ENCODE measurements at places on chromosomes 5 and 9.

DNA sequence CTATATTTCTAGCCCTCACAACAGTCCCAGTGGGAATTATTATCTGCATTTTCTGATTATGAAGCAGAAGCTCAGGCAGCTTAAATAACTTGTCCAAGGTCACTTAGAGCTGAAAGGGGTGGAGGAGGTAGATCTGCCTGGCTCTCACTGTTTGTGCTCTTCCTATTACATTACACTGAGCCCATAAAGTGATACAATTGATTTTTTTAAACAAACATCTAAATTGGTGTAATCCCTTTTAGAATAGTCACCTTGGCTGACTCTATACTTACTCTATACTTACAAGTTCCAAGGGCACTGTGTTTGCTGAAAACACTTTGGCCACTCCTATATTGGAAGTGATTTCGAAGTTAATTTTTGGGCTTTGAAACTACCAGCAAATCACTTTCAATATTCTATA lies 144.7 kb downstream of the APBA1 start:
- no peaks in the 10 kb centered on the region for H3K27me3 ChIP-seq
- H3K27ac ChIP-seq: no peak overlapping the region
- H3K4me3 ChIP-seq: no peak overlapping the region
- no peaks in the 10 kb centered on the region for H3K4me1 ChIP-seq

DNA sequence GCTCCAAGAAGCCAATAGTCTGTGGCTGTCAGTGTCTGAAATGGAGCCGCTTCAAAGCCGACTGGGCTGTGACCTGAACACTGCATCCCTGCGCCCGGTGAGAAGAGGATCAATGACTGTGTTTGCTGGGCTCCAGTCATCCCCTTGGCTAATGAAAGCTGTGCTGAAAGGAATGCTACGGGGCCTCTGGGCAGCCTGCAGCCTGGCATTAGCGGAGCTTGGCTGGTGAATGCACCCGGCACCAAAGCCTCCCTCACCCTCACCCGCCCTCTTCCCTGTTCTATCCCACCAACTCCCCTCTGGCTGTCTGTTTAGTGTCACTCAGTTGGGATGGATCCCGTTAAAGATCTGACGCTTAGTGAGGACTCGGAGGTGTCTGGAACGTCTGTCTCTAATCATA lies 355.3 kb downstream of the BNC2 start:
- no peak for DNase-seq
- H3K4me3 ChIP-seq: no peak overlapping the region

DNA sequence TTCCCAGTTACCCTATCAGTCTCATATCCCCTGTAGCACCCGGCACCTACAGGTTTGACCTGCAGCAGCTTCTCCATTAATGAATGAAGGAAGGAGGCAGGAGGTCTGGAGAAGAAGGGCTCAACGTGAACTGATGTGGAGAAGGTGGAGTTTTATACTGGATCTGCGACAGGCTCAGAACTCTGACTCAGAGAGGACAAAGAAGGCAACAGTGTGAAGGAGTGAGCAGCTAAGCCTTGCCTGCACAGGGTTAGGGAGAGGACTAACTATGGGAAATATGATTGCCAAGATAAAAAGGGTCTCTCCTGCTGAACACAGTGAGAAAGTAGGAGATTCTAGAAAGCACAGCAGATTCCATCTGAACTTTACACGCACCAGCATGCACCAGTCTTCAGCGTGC lies 23.6 kb downstream of the RASEF start:
- no peak for DNase-seq
- H3K4me1 ChIP-seq: no peaks in the 10 kb centered on the region
- H3K27ac ChIP-seq: no peak overlapping the region
- H3K4me3 ChIP-seq: no peak overlapping the region
- no peaks in the 10 kb centered on the region for H3K36me3 ChIP-seq

DNA sequence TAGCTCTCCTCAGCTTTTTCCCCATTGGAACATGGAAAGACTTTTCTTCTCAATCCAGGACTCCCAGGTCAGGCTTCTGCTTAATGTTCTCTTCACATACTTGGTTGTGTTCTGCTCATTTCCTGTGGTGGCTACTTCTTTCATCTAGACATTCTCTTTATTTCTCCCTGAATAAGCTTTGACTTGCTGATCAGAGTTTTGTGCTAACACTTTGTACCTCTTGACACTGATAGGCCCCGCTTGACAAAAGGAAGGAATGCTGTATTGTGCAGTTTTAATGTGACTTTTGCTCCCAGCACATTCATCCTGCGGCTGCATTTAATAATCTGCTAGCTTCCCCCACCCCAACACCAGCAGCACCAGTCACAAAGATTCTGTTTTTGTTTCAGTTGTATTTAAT lies 90.9 kb upstream of the MINAR2 start:
- DNase-seq: no peak
- no peaks in the 10 kb centered on the region for H3K27me3 ChIP-seq
- H3K36me3 ChIP-seq: no peaks in the 10 kb centered on the region
- H3K4me1 ChIP-seq: no peaks in the 10 kb centered on the region
- H3K4me3 ChIP-seq: no peak overlapping the region
- H3K27ac ChIP-seq: no peak overlapping the region

DNA sequence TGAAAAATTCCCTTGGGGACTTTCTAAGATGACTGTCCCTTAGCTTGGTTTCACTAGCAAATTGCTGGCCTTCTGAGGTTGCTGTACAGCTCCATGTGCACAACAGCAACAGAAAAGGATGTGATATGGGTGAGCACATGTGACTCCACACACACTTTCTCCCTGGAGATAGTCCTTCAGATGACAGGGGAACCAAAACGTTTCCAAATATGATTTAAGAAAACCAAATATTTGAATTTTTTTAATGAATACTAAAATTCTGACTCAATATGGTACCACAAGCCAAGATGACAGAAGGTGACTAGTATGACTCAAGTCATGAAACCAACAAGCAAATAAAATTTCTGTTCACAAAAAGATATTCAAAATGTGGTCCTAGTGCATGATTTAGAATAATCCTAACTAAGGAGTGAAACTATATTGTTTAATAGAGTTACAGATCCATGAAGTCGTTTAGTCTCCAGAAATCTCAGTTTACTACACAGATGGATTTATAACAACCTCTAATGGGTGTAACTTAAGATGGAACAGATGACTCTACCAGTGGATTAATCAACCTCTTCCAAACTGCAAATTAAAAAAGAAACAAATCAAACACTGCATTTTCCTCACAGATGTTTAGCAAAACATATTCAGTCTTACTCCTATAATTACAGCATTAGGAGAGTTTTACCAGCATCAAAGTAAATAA lies 144.8 kb upstream of the PIK3R1 start:
- no peak overlapping the region for H3K27ac ChIP-seq
- no peaks in the 10 kb centered on the region for H3K27me3 ChIP-seq
- no peaks in the 10 kb centered on the region for H3K4me1 ChIP-seq
- no peak for DNase-seq
- H3K4me3 ChIP-seq: no peak overlapping the region

- no peaks in the 10 kb centered on the region for H3K4me1 ChIP-seq
- DNase-seq: no peak
- no peak overlapping the region for H3K27ac ChIP-seq
- no peaks in the 10 kb centered on the region for H3K27me3 ChIP-seq
- no peaks in the 10 kb centered on the region for H3K36me3 ChIP-seq
- no peak overlapping the region for H3K4me3 ChIP-seq
Observed at GRCh38 chr5:44535621-44536020, 146.4 kb upstream of the FGF10 start.

- H3K4me1 ChIP-seq: no peaks in the 10 kb centered on the region
- DNase-seq: no peak
- H3K36me3 ChIP-seq: no peaks in the 10 kb centered on the region
- H3K27me3 ChIP-seq: peaks cover 2% of the 10 kb centered on the region
- H3K4me3 ChIP-seq: no peak overlapping the region
- no peak overlapping the region for H3K27ac ChIP-seq
Observed at GRCh38 chr5:6568889-6569288, 64.0 kb downstream of the NSUN2 start.

DNA sequence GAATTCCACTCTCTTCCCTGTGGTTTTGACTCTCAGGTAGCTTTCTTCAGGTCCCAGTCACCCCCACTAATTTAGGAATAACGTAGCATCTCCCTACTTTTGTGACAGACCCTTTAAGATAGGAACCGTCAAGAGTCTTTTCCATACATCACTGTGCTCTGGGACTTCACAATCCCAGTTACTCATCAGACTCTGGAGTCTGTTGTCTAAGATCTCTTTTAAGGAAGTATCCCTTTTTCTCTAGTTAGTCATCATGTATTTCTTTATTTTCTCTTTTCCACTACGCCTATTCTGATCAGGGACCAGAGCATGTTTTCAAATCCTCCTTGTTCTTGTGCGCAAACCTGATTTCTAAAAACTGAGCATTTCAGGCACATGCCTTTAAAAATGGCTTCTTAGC lies 143.0 kb downstream of the GOLPH3 start:
- H3K27ac ChIP-seq: no peak overlapping the region
- no peak overlapping the region for H3K4me3 ChIP-seq
- no peaks in the 10 kb centered on the region for H3K36me3 ChIP-seq
- H3K4me1 ChIP-seq: no peaks in the 10 kb centered on the region
- H3K27me3 ChIP-seq: no peaks in the 10 kb centered on the region
- no peak for DNase-seq

GRCh38 chr9:117945286-117945685 lies 241.1 kb downstream of the TLR4 start:
- H3K36me3 ChIP-seq: no peaks in the 10 kb centered on the region
- H3K4me3 ChIP-seq: no peak overlapping the region
- no peaks in the 10 kb centered on the region for H3K27me3 ChIP-seq
- no peaks in the 10 kb centered on the region for H3K4me1 ChIP-seq
- DNase-seq: no peak

- no peak overlapping the region for H3K4me3 ChIP-seq
- no peak for DNase-seq
- no peaks in the 10 kb centered on the region for H3K27me3 ChIP-seq
- H3K27ac ChIP-seq: no peak overlapping the region
- H3K36me3 ChIP-seq: no peaks in the 10 kb centered on the region
- no peaks in the 10 kb centered on the region for H3K4me1 ChIP-seq
Observed at GRCh38 chr9:121909111-121909510, 184.0 kb downstream of the TTLL11 start.

- no peaks in the 10 kb centered on the region for H3K27me3 ChIP-seq
- H3K4me1 ChIP-seq: no peaks in the 10 kb centered on the region
- no peak overlapping the region for H3K27ac ChIP-seq
- no peaks in the 10 kb centered on the region for H3K36me3 ChIP-seq
Observed at GRCh38 chr9:19689328-19690101, 99.3 kb downstream of the SLC24A2 start.

DNA sequence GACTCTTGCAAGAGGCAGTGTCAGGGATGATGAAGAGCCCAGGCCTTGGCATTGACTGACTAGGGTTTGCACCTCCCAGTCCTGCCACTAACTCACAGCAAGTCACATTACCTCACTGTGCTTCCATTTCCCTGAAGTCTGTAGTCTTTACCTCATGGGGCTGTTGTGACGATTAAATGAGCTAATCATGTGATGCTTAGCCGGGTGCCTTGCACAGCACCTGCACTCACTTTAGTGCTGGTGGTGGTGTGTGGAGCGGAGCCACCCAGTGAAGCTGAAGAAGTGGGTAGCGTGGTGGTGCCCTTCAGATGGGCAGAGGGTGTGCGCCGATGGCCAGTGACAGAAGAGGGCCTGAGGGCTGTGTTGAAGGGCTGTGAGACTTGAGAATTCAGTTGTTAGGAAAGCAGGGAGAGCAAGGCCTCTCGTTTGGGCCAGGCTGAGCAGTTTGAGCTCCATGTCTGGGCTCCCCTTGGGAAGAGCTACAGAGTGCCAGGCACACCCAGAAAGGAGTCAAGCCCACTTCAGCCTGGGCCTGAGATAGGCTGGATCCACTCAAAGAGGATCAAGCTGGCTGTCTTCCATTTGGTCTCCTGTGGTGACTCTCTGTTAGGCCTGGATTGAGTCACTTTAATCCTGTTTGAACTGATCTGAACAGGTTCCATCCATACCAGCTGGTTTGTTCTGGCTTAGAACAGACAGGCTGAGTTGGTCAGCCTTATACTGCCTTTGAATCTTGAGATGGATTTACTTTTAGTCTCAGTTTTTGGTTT lies 42.5 kb downstream of the RALGPS1 start:
- H3K27ac ChIP-seq: peak overlapping the region; percentile 9
- peaks cover 27% of the 10 kb centered on the region for H3K4me1 ChIP-seq
- no peak for DNase-seq
- no peaks in the 10 kb centered on the region for H3K36me3 ChIP-seq
- no peaks in the 10 kb centered on the region for H3K27me3 ChIP-seq

GRCh38 chr9:71684566-71684965 lies 83.7 kb downstream of the CEMIP2 start:
- H3K4me3 ChIP-seq: no peak overlapping the region
- H3K27ac ChIP-seq: no peak overlapping the region
- DNase-seq: no peak
- peaks cover 1% of the 10 kb centered on the region for H3K4me1 ChIP-seq

- no peaks in the 10 kb centered on the region for H3K36me3 ChIP-seq
- H3K27ac ChIP-seq: no peak overlapping the region
- H3K4me3 ChIP-seq: no peak overlapping the region
- H3K4me1 ChIP-seq: no peaks in the 10 kb centered on the region
- H3K27me3 ChIP-seq: no peaks in the 10 kb centered on the region
- no peak for DNase-seq
Observed at GRCh38 chr5:179114756-179115155, 54.6 kb downstream of the ZNF354C start.

GRCh38 chr9:114742947-114743346 lies 61.0 kb upstream of the TEX48 start:
- no peak overlapping the region for H3K27ac ChIP-seq
- H3K4me3 ChIP-seq: no peak overlapping the region
- H3K4me1 ChIP-seq: no peaks in the 10 kb centered on the region
- no peak for DNase-seq

DNA sequence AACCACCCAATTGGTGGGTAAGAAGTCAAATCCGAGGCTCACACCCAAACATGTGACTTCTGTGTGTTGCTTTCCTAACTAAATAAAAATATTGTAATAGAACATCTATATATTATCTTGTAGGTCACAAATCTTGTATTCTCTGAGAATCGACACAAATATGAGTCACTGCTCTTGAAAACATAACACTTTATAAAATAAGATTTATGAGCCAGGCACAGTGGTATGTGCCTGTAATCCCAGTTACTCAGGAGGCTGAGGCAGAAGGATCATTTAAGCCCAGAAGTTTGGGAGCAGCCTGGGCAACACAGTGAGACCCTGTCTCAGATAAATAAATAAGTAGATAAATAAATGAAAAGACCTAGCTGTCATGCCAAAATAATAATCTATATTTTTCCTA lies 624.1 kb downstream of the ANXA1 start:
- DNase-seq: no peak
- H3K27ac ChIP-seq: no peak overlapping the region
- no peak overlapping the region for H3K4me3 ChIP-seq

DNA sequence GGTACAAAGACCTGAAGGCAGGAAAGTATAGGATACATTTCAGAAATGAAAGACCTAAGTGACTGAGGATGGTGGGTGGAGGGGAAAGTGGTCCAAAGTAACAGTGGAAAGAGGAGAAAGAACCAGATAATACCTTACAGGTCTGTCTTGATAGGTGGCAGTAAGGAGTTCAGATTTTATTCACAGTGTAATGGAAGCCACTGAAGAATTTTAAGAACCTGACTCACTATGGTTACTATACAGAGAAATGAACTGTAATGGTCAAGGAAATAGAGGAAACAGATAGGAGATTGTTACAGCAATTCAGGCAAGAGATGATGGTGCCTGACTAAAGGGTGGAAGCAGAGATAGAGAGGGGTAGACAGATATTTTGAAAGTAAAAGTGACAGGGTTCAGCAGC lies 46.5 kb downstream of the EPB41L4A start:
- H3K4me3 ChIP-seq: no peak overlapping the region
- H3K4me1 ChIP-seq: no peaks in the 10 kb centered on the region
- H3K27ac ChIP-seq: no peak overlapping the region
- DNase-seq: no peak

Data from small intestine (tissue), 16 donors.